ENCODE measurements at places on chromosomes 2 and 18.
A peak's percentile ranks its signal among the peaks of the same experiment; 100 is the strongest.

DNA sequence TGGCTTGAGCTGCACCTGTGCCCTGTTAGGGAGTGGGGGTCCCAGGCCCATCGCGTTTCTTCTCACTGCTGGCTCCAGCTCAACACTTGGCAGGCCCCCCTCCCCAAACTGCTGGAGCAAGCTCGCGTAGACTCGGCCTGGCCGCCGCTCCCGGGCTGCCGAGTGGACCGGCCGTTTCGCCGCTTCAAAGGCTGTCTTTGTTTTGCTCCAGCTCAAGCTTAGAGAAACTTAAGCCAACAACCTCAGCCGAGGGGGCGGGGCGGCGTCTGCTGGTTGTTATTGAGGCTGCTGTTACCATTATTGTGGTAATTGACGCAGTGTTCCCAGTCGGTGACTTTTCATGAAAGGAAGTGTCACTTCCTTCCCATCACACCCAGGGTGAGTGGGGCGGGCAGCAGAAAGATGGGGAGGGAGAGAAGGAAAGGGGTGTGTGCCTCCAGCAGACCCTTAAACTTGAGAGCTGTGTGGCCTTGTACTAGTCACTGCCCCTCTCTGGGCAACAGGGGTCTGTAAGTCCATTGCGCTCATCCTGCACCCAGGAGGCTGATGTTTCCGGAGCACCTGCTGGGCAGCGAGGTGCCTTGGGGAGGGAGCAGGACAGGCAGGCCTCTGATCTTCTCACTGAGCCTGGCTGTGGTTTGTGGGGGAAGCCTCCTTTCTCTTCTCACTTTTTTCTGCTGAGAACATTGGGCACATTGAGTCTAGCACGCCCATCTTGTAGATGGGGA, 2.1 kb downstream of the ARID5A start:
- peak; percentile 59 for DNase-seq

GRCh38 chr2:9341337-9341887, 81.9 kb downstream of the ITGB1BP1 start:
- DNase-seq: no peak

- DNase-seq: no peak
Measured at GRCh38 chr2:142868229-142868762, 9.2 kb upstream of the KYNU start.

GRCh38 chr2:119753930-119754321, 5.8 kb upstream of the PTPN4 start:
- DNase-seq: no peak

GRCh38 chr18:11419338-11419737, 190.1 kb upstream of the SLC35G4 start:
- DNase-seq: no peak

DNA sequence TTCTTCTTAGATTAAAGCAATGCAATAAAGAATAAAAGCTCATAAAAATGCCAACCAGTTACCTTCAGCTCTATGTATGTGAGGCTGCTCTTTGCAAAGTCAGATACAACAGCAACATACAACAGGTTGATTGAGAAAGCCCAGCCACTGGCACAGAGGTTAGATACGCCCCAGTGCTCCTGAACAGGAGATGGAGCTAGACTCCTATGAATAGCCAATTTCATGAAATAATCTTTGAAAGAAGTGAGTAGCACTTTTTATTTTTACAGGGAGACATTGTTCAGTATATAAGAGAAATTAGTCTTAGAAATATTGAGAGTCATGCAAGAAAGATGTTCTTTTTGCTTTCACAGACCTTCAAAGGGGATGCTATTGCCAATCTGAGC, 362.4 kb upstream of the MEX3C start:
- DNase-seq: no peak

GRCh38 chr2:241149675-241149924, 328 bp upstream of the PASK start:
- no peak for DNase-seq

- DNase-seq: no peak
Measured at GRCh38 chr2:100818003-100818605, 1.8 kb upstream of the NPAS2 start.

DNA sequence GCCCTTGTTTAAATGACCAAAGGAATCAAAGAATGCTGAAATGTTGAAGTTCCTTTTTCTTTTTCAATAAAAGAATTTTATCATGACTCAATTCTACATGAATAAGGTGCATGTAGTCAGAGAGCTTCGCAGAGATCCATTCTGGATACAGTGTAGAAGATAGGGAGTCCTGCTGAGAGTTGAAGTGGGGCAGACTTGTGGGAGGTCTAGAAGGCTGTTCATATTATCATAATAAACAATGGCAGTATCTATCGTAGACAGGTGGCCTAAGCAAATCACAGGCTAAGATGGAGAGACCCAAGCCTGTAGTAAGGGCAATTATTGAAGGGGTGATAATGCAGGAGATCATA, 1322.0 kb upstream of the CELF4 start:
- DNase-seq: no peak

DNA sequence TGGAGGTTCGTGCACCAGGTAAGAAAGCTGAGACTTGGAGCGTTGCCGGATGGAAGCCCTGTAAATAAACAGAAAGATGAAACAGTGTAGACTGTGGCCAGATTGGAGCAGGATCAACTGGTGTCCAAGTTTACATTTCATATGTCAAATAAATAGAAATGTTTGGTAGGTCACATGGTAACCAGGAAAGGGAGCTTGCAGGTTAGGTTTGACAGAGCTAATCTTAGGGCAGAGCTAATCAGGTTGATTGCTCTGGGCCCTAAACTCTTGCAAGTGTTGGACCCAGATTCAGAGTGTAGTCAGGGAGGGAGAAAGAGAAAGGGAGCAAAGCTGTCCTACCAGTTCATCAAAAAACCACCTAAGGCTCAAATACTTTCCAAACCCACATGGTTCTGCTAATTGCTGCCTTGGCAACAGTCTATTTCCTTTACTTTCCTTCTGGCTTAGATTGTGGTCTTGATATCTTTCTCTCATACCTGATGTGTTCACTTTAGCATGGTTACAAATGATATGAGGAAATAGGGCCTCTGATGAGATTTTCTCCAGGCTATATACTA, 63.2 kb downstream of the G6PC2 start:
- no peak for DNase-seq

DNA sequence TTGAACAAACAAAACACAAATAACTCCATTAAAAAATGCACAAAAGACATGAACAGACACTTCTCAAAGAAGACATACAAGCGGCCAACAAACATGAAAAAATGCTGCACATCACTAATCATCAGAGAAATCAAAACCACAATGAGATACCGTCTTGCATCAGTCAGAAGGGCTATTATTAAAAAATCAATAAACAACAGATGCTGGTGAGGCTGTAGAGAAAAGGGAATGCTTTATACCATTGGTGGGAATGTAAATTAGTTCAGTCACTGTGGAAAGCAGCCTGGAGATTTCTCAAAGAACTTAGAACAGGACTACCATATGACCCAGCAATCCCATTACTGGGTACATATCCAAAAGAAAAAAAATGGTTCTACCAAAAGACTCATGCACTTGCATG, 37.8 kb downstream of the GPR155 start:
- DNase-seq: peak; percentile 49

- peak; percentile 58 for DNase-seq
Measured at GRCh38 chr2:189506514-189506976, 65.3 kb downstream of the WDR75 start.

DNA sequence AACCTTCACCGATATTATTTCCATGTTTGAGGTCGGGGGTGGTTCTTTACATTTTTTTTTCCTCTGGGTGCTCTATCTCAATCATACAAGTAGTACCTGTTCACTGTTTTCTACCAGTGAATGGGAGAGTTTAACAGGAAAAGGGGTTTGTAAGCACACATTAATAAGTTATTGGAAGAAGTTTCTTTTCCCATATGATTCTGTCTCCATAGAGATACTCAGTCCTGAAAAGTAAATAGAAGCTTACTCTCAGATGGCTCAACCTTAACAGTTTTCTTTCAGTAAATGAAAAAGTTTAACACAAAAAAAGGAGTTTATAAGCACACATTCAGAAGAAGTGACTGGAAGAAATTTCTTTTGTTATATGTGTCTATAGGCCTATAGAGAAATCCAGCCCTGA, 995.6 kb upstream of the SLC39A10 start:
- no peak for DNase-seq

- no peak for DNase-seq
Measured at GRCh38 chr2:237221443-237221842, 135.8 kb downstream of the COPS8 start.

DNA sequence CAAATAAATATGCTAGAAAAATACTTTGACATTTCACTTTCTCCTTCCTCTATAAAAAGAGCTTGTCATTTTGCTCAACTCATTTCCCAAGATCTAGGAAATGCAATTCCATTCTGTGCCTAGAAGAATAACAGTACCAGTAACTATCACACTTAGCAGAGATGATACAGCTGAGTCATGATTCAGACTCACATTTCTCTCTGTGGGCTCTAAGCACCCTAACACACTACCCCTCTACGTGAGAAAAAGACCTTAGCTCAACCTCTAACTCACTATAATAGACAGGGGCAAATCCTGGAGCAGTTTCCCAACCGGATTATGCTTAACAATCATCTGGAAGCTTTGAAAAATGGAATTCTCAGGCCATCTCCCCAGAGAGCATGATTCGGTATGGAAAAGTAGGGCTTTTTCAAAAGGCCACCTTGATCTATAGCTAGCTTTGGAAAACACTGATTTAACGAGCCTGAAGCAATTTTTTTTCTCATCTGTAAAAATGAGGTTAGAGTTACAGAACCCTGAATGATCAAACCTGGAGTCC, 1312.3 kb upstream of the PIK3C3 start:
- peak; percentile 20 for DNase-seq

- no peak for DNase-seq
Measured at GRCh38 chr2:224308272-224308911, 93.5 kb downstream of the FAM124B start.

- no peak for DNase-seq
Measured at GRCh38 chr2:71887196-71887595, 260.5 kb downstream of the CYP26B1 start.

DNA sequence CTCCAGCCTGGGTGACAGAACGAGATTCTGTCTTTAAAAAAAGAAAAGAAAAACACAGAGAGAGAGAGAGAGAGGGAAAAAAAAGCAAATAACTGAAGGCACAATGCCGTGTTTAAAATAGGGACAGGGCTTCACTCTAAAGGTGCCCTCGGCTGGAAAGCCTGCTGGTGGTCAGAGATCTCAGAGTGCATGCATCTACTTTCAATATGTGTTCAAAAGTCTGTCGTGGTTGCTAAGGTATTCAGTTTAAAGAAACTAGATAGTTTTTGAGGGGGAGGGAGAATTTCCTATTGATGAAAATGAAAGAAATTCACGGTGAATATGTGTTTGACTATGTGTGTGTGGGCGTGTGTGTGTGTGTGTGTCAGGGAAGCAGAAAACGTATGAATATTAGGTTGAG, 11.0 kb upstream of the CBLN2 start:
- no peak for DNase-seq

GRCh38 chr2:52955079-52955478, 812.5 kb upstream of the CHAC2 start:
- no peak for DNase-seq

DNA sequence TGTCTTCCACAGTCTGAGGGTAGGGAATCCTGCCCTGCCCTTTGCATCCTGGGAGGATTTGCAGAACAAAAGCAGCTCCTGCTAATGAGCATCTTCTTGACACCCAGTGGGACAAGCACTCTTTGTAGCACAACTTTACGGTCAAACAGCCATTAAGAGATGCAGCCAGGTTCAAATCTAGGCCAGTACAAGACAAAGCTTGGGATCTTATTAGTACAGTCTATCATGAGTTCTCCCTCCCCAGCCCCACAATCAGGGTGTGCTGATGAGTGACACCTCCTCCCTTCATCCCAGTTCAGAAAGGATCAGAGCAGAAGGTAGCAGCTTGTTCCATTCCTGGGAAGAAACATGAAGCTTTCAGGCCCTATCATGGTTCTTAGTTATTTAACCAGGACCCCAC, 41.9 kb downstream of the MARCO start:
- no peak for DNase-seq

- no peak for DNase-seq
Measured at GRCh38 chr2:191638802-191639172, 39.1 kb upstream of the NABP1 start.

- DNase-seq: no peak
Measured at GRCh38 chr2:167100506-167100905, 212.2 kb downstream of the XIRP2 start.

DNA sequence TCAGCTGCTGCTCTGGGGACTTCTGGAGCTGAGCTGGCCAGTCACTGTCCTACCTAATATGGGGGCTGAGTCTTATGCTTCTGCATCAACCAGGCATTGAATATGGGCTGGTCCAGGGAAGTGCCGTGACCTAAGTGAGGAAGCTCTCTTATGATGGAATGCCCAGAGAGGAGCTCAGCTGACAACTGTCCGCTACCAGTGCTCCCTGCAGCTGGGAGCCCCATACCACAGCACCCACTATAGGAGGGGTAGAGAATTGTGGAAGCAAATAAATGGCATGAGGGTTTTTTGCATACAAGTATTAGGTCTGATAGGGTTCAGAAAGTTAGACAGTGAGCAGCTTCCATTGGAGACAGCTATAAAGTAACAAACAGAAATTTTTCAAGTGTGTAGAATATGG, 4.5 kb downstream of the TIMM21 start:
- DNase-seq: no peak

- DNase-seq: no peak
Measured at GRCh38 chr2:196651387-196652094, 12.0 kb downstream of the CCDC150 start.

GRCh38 chr18:62372156-62372555, 47.0 kb downstream of the TNFRSF11A start:
- peak; percentile 8 for DNase-seq

GRCh38 chr2:49306925-49307324, 152.6 kb upstream of the FSHR start:
- peak; percentile 44 for DNase-seq

DNA sequence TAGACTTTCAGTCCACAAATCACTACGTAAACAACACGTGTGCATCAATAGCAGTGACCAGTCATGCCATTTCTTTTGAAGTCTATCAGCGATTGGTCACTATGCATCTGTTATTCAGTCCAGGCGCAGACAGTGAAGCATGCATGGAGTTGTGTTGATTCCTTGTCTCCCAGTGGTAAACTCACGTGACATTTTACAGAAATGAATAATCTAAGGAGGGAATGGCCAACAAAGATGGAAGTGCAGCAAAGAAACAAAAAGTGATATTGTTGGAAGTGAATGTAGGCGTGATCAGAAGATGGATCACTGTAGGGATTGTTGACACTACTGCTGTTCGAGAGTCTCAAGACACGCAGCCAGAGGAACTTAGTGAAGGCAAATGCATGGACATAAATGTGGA, 317.8 kb upstream of the MGAT5 start:
- no peak for DNase-seq

DNA sequence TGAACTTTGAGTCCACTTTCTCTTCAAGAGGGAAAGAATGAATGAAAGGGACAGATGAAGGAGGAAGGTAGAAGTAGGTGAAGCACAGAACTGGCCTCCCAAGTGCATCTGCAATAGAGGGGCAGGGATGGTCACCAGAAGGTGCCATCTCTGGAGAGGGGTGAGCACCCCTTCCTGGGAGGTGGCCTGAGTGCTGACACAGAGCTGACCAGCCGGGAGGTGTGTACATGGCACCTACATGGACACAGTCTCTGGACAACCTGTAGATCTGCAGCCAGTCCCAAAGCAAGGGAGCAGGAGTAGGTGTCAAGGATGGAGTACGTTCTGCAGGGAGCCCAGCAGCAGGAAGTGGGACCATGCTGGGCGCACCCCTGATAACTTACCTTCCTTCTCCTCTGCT, 83.2 kb downstream of the TFCP2L1 start:
- DNase-seq: no peak
